Left renal pelvis (tissue), 4 donors: ENCODE measurements at places on chromosomes 16 and 17.

- DNase-seq: no peak
Measured at GRCh38 chr16:1300664-1301476, 8.6 kb upstream of the UBE2I start.

GRCh38 chr16:591892-592517, 2.1 kb downstream of the RAB40C start:
- no peak for DNase-seq

GRCh38 chr16:11180489-11180888, 75.5 kb downstream of the SOCS1 start:
- no peak for DNase-seq

DNA sequence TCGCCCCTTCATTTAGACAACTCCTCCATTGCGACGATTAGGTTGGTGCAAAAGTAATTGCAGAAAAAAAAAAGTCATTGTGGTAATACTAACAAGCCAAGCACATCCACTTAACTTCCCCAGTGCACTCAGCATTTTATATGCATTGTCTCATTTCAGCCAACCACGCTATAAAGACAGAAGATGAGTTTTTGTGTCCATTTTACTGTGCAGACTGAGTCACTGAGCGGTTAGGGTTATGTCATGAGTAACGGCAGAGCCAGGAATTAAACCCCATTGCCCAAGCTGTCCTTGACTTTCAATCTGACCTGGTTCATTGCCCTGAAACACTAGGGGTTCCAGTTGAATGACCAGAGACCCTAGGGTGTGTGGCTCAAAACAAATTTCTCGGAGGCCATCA, 218.7 kb downstream of the XYLT1 start:
- DNase-seq: no peak

DNA sequence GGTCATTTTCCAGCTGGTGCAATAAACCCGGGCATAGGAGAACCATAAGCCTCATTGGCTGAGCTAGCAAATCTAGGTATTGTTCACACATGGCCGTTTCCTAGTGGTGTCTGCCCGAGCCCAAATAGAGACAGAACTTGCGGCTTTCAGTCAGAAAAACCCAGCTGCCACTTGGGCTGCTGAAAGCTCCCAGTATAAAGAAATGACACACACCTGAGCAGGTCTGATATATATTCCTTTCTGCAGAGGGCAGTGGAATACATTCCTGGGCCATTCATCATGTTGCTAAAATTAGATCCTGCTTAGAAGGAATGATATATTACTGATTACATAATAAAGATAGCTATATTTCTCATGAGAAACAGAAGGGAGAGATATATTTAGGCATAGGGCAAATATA, 83.9 kb upstream of the IRX5 start:
- DNase-seq: no peak

- DNase-seq: no peak
Measured at GRCh38 chr16:19419698-19420075, 2.0 kb downstream of the TMC5 start.

GRCh38 chr17:40190197-40191021, 13.1 kb downstream of the RAPGEFL1 start:
- DNase-seq: no peak

DNA sequence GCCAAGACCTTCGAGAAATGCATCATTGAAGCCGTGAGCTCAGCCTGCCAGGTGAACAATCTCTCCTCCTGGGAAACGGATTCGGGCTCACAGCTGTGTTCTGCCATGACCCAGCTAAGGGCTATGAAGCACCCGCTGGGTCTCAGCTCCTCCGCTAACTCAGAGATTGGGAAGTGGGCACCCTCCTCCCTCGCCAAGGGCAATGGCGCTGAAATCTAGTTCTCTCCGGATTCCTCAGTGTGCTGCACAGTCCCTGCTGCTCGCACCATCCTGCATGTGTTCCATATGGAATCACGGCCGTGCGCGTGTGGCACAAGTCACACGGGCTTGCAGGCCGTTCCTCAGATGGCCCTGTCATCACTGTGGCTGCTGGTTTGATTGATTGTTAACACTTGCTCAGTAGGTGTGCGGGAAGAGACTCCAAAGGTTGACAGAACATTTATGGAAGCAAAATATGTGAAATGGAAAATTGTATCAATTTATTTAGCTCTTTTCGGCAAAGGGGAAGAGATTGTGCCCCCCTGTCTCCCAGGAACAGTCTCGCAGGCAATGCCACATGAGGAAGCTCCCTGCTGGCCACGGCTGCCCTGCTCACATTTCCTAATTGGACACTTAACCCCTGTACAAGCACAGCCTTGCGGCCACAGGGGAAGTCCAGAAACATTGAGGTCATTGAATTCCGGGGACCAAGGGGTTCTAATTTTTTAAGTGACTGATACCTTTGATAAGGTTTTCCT, 58.8 kb downstream of the RNF213 start:
- DNase-seq: no peak

DNA sequence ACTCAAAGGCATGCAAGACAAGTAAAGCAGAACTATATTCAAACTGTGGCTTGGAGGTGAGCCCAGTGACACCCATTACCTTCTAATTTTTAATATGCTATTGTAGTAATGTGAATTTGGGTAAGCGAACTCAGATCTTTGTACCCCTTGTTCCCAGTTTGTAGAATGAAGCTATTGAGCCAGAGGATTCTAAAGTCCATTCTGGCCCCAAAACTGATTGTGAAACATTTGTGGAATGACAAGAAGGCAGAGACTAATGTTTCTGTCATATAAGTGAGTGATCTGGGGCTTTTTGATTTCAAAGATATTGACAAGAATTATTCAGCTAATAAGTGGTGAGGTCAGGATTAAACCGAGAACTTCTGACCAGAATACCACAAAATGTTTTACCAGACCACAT, 283.8 kb upstream of the CA10 start:
- no peak for DNase-seq

DNA sequence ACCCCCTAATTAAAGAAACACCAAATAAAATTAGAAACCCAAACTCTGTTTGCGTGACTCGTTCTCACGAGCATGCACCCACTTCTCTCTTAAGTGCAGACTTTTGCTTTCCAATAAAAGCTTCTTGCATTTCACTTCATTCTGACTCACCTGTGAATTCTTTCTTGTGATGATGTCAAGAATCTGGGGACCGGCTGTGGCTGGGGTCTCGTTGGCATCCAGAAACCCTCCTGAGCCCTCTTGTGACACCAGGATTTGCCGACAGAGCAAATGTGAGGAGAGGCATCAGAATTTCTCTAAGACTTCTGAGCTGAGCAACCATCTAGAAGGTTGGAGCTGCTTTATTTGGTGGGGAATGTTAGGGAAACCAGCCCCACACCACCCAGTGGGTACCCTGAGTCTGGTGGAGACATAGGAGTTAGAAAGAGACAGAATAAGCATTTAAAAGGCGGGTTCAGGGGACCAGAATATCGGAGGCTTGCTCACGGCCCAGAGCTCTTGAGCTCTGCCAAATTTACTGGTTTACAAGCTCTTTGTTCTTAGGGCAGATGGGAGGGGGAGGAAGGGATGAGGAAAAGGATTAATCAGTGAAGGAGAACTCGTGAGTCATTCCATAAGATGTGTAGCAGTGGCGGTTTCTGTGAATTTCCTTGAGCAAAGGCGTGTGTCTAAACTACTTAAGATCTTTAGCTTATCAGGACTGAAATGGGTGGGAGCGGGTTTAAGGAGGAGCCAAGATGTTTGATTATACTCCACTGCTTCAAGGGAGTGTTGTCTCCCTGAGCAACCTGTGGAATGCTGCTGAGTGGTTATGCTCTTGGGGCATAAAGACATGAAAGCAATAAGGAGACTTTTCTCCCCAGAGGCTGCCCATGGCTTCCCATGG, 24.2 kb upstream of the TMC5 start:
- DNase-seq: no peak

DNA sequence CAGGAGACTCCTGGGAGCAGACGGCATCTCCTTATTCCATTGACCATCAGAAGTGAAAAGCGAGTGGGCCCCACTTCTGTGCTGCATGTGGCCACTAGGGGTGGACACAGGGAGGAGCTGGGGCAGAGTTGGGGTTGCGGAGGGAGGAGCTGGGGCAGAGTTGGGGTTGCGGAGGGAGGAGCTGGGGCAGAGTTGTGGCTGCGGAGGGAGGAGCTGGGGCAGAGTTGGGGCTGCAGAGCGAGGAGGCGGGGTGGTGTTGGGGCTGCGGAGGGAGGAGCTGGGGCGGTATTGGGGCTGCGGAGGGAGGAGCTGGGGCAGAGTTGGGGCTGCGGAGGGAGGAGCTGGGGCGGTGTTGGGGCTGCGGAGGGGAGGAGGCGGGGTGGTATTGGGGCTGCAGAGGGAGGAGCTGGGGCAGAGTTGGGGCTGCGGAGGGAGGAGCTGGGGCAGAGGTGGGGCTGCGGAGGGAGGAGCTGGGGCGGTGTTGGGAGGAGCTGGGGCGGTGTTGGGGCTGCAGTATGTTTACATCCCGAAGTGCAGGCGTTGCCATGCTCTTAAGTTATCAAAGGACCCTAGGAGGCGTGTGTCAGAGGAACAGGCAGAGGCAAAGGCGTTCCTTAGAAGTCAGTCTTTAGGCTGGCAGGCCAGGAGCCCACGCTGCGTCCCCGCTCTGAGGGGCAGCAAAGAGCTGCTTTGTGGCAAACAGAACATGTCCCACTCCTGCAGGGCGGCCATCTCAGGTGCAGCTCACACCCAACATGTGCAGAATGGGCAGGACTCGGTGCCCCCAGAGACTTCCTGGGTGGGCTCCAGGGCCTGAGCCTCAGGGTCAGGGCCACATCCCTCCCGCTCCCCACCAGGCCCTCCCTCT, 76.0 kb downstream of the ZNF778 start:
- DNase-seq: no peak

GRCh38 chr17:74739227-74739831, 2.3 kb downstream of the RAB37 start:
- no peak for DNase-seq

GRCh38 chr16:1681032-1681431, 3.0 kb downstream of the JPT2 start:
- DNase-seq: no peak

GRCh38 chr16:78428193-78428592, 328.7 kb downstream of the WWOX start:
- DNase-seq: no peak

DNA sequence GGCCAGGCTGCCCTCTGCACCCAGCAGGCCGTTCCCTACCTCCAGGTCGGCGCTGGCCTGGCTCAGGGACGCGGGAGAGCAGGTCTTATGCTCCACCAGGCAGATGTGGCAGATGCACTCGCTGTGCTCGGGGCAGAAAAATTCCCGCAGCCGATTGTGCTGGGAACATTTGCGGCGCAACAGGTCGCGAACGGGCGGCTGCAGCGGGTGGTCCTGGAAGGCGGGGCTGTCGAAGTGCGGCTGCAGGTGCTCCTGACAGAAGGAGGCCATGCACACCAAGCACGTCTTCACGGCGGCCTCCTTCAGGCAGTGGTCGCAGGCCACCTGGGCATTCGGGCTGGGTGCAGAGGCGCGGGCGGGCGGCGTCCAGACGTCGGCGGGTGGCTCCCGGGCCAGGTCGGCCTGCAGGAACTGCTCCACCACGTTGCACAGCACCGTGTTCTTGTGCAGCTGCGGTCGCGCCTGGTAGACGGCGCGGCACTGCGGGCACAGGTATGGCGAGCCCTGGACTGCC, 439 bp downstream of the TRIM25 start:
- DNase-seq: no peak

GRCh38 chr17:50858486-50859225, 7.5 kb downstream of the TOB1 start:
- no peak for DNase-seq

GRCh38 chr17:731644-732066, 741 bp upstream of the TLCD3A start:
- no peak for DNase-seq

DNA sequence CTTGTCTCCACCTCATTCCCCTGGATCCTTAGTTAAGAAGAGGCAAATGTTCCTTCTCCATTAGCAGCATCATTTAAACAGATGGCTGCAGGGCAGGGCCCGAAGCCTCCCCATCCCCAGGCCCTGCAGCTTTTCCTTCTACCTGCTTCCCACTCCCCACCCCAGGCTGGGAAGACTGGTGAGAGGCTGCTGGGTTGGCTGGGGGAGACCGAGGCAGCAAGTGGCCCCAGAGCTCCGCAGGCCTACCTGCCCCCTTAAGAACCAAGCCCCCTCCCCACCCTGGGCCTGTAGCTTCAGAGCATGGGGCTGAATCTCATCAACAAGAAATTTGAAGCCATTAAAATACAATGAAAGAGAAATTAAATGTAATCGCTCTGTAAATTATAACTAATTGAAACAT, 22.1 kb upstream of the RPL38 start:
- DNase-seq: no peak

GRCh38 chr17:8073627-8074484, 13.7 kb downstream of the ALOX12B start:
- no peak for DNase-seq

DNA sequence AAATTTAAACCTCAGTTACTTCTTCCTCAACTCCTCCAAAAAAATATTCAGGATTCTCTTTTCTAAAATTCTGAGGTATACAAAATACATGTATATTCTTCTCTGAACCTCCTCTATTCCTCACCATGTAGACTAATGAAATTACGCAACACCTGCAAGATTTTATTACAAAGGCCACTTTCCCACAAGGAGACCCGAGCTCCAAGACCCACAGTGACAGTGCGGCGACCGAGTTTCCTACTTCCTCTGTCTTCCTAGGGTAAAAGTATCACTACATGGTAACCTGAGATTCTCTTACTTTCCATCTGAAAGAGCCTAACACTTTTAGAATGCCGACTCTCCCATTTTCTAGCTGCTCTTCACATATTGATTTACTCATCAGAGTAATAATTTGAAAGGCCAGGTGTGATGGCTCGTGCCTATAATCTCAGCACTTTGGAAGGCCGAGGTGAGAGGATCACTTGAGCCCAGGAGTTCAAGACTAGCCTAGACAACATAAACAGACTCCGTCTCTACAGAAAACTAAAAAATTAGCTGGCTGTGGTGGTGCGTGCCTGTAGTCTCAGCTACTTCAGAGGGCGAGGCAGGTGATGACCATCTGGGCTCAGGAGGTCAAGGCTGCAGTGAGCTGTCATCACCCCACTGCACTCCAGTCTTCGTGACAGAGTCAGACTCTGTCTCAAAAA, 35.7 kb downstream of the CYTH1 start:
- DNase-seq: no peak

- DNase-seq: no peak
Measured at GRCh38 chr16:30979170-30980022, 5.6 kb upstream of the HSD3B7 start.

GRCh38 chr17:15886804-15887203, 58.1 kb upstream of the ADORA2B start:
- no peak for DNase-seq

DNA sequence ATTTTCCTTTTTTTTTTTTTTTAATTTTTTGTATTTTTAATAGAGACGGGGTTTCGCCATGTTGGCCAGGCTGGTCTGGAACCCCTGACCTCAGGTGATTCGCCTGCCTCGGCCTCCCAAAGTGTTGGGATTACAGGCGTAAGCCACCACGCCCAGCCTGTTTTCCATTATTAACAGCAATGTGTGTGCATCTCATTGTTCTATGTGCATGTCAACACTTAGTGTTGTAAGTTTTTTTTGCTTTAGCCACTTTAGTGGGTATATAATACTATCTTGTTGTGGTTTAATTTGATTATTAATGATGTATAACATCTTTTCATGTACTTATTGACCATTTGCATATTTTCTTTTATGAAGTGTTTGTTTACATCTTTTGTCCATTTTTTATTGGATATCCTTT, 32.8 kb upstream of the BHLHA9 start:
- DNase-seq: no peak

GRCh38 chr17:54172096-54172984, 349.6 kb downstream of the KIF2B start:
- DNase-seq: no peak
